ENCODE measurements at places on chromosomes 3 and 15.
A peak's percentile ranks its signal among the peaks of the same experiment; 100 is the strongest.

DNA sequence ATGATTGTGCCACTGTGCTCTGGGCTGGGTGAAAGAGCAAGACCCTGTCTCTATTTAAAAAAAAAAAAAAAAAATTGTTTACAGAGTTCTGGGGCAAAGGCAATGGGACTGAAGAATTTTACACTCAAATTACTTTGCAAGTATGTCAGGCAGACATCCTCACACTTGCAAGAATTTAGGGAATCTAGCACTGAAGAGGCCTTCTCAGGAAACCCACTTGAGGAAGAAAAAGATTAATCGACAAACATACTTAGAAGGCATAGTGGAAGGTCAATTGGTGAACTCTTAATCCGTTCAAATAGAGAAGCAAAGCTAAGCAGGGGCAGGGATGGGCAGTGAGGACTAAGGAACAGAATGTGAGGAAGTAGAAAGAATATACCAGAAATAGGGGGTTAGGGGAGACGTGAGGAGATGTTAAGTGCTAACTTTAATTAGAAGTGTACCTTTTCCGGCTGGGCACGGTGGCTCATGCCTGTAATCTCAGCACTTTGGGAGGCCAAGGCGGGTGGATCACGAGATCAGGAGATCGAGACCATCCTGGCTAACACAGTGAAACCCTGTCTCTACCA is 15.0 kb downstream of the ST6GAL1 start:
- no peak for DNase-seq

- DNase-seq: no peak
Observed at GRCh38 chr3:126402666-126403302, 8.1 kb downstream of the CFAP100 start.

- no peak for DNase-seq
Observed at GRCh38 chr3:59572106-59572505, 522.3 kb upstream of the CFAP20DC start.

DNA sequence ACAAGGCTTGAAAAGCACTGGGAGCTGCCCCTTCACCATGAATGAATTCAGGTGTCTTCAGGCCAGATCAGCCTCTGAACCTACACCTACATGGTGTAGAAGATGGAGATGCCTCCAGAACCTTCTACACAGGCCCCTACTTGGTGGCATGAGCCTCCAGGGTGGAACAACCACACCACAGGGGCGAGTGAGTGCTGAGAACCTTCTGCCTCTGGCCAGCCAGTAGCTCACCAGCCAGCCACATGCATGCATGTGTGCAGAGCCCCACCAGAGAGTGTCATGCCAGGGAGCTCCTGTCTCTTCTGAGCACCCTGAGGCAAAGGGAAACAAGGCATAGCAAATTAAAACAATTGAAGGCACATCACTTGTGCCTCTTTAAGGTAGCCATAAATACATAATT is 161.8 kb upstream of the TOPAZ1 start:
- no peak for DNase-seq

DNA sequence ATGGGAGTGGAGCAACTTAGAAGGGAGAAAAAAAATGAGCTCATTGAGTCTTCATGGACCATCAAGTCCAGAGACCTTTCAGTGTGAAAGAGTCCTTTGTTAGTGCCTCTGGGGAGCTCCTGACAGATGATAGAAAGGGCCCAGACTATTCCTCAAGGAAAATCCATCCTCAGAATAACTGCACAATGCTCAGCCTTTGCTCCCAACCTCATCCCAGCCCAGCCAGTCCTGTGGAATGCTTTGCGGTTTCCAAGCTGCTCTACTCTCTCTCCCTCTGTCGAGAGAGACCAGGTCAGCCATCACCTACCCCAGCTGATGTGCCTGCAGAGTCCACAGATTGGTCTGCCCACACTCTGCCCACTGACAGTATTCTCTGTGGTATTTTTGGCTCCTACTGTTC is 406.2 kb downstream of the MFSD1 start:
- DNase-seq: no peak

DNA sequence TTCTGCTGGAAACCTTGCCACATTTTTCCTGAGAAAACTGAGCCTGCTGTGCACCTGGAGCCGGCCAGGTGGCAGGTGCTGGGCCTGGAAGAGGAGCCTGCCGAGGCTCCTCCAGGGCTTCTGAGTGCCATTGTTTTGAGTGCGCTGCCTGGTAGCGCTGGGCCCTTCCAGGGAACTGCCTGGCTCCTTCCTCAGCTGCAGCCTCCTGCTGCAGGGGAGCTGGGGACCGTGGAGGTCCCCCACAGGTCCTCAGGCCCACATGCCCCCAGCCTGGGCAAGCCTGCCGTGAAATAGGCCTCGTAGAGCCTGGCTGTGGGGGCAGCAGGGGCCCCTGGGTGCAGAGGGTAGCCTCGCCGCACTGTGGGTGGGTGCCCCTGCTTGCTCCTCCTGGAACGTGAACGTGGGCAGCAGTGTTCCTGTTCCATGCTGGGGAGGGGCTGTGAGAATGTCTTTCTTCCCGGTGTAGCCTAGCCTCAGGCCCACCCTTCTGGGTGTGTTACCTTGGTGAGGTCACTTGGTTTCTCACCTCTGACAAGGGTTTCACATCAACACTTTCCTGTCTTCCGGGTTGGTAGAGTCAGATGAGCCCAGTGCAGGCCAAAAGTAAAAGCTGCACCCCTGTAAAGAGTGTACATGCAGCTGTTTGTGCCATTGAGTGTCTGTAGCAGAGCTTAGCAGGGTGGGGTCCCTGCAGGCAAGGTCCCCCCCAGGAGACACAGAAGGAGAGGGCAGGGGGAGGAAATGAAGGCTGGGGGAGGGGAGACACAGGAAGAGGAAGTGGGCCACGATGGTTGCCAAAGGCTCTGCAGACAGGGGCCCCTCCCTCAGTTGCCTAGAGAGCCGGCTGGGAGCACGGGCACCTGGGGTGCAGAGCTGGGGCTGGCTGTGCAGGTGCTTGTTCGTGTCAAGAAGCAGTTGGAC is 34.5 kb downstream of the KLF13 start:
- DNase-seq: peak; percentile 68

DNA sequence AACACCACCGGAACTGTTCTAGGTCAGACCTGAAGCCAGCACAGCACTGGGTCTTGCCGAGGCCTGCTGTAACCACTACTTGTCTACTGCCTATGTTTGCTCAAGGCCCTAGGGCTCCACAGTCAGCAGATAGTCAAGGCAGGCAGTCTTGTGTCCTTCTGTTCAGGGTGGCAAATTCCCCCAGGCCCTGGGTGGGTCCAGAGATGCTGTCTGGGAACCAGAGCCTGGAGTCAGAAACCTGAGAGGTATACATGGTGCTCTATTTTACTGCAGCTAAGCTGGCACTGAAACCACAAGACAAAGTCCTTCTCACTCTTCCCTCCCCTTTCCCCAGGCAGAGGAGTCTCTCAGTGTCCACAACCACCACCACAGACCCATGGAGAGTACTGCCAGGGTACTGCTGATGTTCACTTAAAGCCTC is 89.9 kb downstream of the BBX start:
- no peak for DNase-seq

GRCh38 chr15:85762039-85762755 is 32.5 kb downstream of the KLHL25 start:
- no peak for DNase-seq

DNA sequence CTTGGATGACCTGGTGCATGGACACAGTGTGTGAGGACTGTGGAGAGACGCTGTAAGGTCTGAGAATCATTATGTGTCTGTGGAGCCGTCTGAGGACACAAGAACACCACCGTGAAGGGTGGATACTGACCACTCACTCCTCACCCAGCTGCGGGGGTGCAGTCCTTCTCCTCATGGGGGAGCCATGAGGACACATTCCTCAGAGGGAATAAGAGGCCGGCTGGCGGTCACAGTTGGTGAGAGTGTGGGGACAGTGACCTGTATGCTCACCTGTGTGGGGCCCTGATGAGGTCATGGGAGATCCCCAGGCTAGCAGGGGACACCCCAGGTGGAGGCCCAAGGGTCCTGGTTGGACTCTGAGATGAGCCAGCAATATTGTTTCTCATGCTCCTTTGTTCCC is 2.5 kb upstream of the TRPM1 start:
- no peak for DNase-seq

DNA sequence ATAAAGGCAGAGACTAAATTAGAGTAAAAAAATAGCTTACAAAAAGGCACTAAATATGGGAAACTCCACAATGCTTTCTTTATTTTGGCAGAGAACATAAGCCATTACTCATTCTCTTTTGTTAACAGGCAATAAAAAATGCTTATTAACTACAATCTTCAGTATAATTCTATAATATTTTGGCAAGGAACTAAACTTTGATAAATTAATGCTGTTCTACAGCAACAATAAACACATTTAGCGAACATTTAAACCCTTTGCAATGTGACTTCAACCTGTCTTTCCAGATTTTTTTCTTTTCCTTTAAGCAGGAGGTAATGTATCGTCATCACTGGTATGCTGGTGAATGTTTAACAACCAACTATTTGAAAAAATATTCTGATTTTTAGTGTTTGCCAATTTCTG is 42.2 kb upstream of the POU1F1 start:
- no peak for DNase-seq

- DNase-seq: no peak
Observed at GRCh38 chr3:38582316-38582715, 67.2 kb downstream of the SCN5A start.

- DNase-seq: no peak
Observed at GRCh38 chr15:77014132-77015081, 19.5 kb downstream of the PSTPIP1 start.

DNA sequence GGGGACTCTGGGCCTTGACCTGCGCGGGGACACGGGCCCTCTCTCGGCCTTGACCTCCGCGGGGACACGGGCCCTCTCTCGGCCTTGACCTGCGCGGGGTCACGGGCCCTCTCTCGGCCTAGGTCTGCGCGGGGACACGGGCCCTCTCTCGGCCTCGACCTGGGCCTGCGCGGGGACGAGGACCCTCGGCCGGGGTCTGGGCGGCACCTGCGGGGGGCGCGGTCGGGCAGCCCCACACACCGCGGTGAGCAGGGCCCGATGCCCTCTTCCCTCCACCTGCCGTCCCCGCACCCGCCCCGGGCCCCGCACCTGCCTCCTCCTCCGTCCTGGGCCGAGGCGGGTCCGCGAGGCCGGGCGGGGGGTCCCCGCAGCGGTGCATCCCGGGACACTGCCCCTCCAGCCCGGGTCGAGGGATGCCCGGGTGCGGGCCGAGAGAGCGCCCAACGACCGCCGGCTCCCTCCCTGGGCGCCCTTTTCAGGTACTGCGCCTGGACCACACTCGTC is 15.6 kb upstream of the CERS3 start:
- no peak for DNase-seq

- no peak for DNase-seq
Observed at GRCh38 chr15:55564347-55565145, 23.6 kb downstream of the PYGO1 start.

GRCh38 chr3:108035751-108036150 is 55.1 kb downstream of the CD47 start:
- DNase-seq: no peak

Measured in stimulated activated CD4-positive, alpha-beta T cell treated with anti-CD3 and anti-CD28 coated beads, Interleukin-1b, Interleukin-23, amount 100 ng/mL, for 1 hour (primary cell).